Calu3 (cell line): ENCODE measurements at places on chromosomes 4 and X. TPM values are rescaled to one million over a fixed set of nuclear protein-coding genes. Genes with fewer than 3 reads are reported as not detected.

- H3K36me3 ChIP-seq = peaks cover 64% of the 10 kb centered on the region
- peak overlapping the region; percentile 72 for H3K27ac ChIP-seq
- no peak for DNase-seq
- no peaks in the 10 kb centered on the region for H3K4me1 ChIP-seq
Measured at GRCh38 chr4:780716-781492, 45.0 kb downstream of the CPLX1 start.

Gene GAGE13
- total RNA-seq = not detected in 2 replicates

GRCh38 chr4:3512279-3512678 is 19.9 kb downstream of the LRPAP1 start:
- no peak overlapping the region for H3K4me3 ChIP-seq
- DNase-seq = no peak

Gene SLC10A3
- total RNA-seq = 21.5 and 27.1 TPM in 2 replicates

Gene CCSER1
- 6.2 and 7.1 TPM in 2 replicates for total RNA-seq

GRCh38 chr4:5824635-5825034 is 68.3 kb downstream of the CRMP1 start:
- no peaks in the 10 kb centered on the region for H3K36me3 ChIP-seq
- no peaks in the 10 kb centered on the region for H3K27me3 ChIP-seq
- DNase-seq = no peak
- H3K27ac ChIP-seq = no peak overlapping the region
- H3K4me3 ChIP-seq = no peak overlapping the region
